Small intestine (tissue), 16 donors: ENCODE measurements at places on chromosomes 2 and 18. TPM values are rescaled to one million over a fixed set of nuclear protein-coding genes. Genes with fewer than 3 reads are reported as not detected.

The MC5R gene
- 5.0 TPM for polyA plus RNA-seq

The PNPT1 gene
- 4.7 TPM for polyA plus RNA-seq

The CNGA3 gene
- polyA plus RNA-seq: 1.5 TPM

The SP100 gene
- polyA plus RNA-seq: 53.0 TPM

The KCTD1 gene
- polyA plus RNA-seq: 5.8 TPM

The CAD gene
- polyA plus RNA-seq: 31.6 TPM

- H3K27ac ChIP-seq: no peak overlapping the region
- no peaks in the 10 kb centered on the region for H3K36me3 ChIP-seq
- no peaks in the 10 kb centered on the region for H3K4me1 ChIP-seq
- DNase-seq: no peak
- H3K27me3 ChIP-seq: no peaks in the 10 kb centered on the region
Observed at GRCh38 chr2:131835621-131836091, 308.0 kb downstream of the CCDC74A start.

- DNase-seq: no peak
- no peaks in the 10 kb centered on the region for H3K36me3 ChIP-seq
- no peak overlapping the region for H3K4me3 ChIP-seq
Observed at GRCh38 chr2:95381212-95382191, 21.0 kb upstream of the FAHD2A start.

GRCh38 chr2:39919511-39920306, 140.7 kb upstream of the THUMPD2 start:
- H3K4me1 ChIP-seq: no peaks in the 10 kb centered on the region
- no peak for DNase-seq

- H3K27me3 ChIP-seq: no peaks in the 10 kb centered on the region
- DNase-seq: no peak
- peaks cover 3% of the 10 kb centered on the region for H3K36me3 ChIP-seq
- H3K4me3 ChIP-seq: no peak overlapping the region
Observed at GRCh38 chr2:44200759-44201158, 32.1 kb downstream of the PPM1B start.

GRCh38 chr2:119766944-119767343, 7.2 kb downstream of the PTPN4 start:
- H3K27me3 ChIP-seq: no peaks in the 10 kb centered on the region
- H3K4me3 ChIP-seq: no peak overlapping the region
- no peaks in the 10 kb centered on the region for H3K4me1 ChIP-seq
- no peak for DNase-seq

GRCh38 chr2:56288838-56289580, 105.2 kb downstream of the CCDC85A start:
- no peaks in the 10 kb centered on the region for H3K36me3 ChIP-seq
- no peaks in the 10 kb centered on the region for H3K27me3 ChIP-seq
- peak; percentile 56 for DNase-seq
- no peaks in the 10 kb centered on the region for H3K4me1 ChIP-seq
- H3K4me3 ChIP-seq: no peak overlapping the region

- H3K4me1 ChIP-seq: no peaks in the 10 kb centered on the region
- H3K27ac ChIP-seq: no peak overlapping the region
- H3K27me3 ChIP-seq: no peaks in the 10 kb centered on the region
- DNase-seq: no peak
- no peak overlapping the region for H3K4me3 ChIP-seq
Observed at GRCh38 chr2:9219027-9219445, 12.4 kb downstream of the ASAP2 start.

- H3K36me3 ChIP-seq: no peaks in the 10 kb centered on the region
- no peak overlapping the region for H3K27ac ChIP-seq
- H3K4me3 ChIP-seq: no peak overlapping the region
- DNase-seq: peak; percentile 13
- H3K4me1 ChIP-seq: no peaks in the 10 kb centered on the region
- H3K27me3 ChIP-seq: no peaks in the 10 kb centered on the region
Observed at GRCh38 chr2:164560181-164560792, 61.0 kb downstream of the GRB14 start.

DNA sequence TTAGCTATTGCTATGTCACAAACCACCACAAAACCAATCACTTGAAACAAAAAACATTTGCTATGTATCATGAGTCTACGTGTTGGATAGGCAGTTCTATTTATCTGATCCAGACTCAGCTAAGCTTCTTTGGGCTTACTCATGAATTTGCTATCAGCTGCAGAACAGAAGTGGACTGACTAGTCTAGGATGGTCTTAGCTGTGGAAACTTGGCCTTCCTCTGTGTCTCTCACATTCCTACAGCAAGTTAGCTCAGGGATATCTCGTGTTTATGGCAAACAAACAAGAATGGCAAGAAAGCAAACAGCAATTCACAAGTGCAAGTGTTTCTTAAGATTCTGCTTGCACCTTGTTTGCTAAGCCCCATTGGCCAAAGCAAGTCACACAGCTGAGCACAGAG, 288.0 kb upstream of the TNP1 start:
- no peak overlapping the region for H3K27ac ChIP-seq
- DNase-seq: no peak
- no peaks in the 10 kb centered on the region for H3K27me3 ChIP-seq
- H3K4me3 ChIP-seq: no peak overlapping the region
- no peaks in the 10 kb centered on the region for H3K4me1 ChIP-seq
- no peaks in the 10 kb centered on the region for H3K36me3 ChIP-seq

- H3K36me3 ChIP-seq: peaks cover 2% of the 10 kb centered on the region
- no peaks in the 10 kb centered on the region for H3K27me3 ChIP-seq
- DNase-seq: no peak
- H3K4me3 ChIP-seq: no peak overlapping the region
- H3K27ac ChIP-seq: no peak overlapping the region
Observed at GRCh38 chr2:200975672-200976071, 12.2 kb upstream of the ORC2 start.

DNA sequence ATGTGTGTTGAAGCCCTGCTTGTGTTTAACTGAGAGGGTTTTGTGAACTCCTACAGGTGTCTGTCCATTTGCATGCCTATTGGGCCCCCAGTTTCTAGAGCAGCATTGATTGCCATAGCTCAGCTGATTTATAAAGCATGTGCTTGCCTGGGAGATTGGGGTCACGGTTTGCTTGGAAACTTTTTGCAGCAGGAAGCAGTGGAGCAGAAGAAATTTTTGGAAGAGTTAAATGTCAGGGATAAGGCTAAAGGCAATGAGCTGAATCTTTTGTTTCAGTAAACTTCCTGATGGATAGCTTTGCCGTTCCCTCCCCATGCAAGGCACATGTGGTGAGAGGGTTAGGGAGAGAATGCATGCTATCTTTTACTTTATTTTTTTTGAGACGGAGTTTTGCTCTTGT, 102.2 kb downstream of the PTPRM start:
- DNase-seq: no peak
- no peak overlapping the region for H3K27ac ChIP-seq
- H3K4me1 ChIP-seq: no peaks in the 10 kb centered on the region
- no peak overlapping the region for H3K4me3 ChIP-seq

GRCh38 chr2:215611609-215612386, 175.9 kb upstream of the FN1 start:
- no peak for DNase-seq
- H3K36me3 ChIP-seq: no peaks in the 10 kb centered on the region
- H3K27ac ChIP-seq: no peak overlapping the region
- H3K4me1 ChIP-seq: no peaks in the 10 kb centered on the region
- H3K27me3 ChIP-seq: no peaks in the 10 kb centered on the region

DNA sequence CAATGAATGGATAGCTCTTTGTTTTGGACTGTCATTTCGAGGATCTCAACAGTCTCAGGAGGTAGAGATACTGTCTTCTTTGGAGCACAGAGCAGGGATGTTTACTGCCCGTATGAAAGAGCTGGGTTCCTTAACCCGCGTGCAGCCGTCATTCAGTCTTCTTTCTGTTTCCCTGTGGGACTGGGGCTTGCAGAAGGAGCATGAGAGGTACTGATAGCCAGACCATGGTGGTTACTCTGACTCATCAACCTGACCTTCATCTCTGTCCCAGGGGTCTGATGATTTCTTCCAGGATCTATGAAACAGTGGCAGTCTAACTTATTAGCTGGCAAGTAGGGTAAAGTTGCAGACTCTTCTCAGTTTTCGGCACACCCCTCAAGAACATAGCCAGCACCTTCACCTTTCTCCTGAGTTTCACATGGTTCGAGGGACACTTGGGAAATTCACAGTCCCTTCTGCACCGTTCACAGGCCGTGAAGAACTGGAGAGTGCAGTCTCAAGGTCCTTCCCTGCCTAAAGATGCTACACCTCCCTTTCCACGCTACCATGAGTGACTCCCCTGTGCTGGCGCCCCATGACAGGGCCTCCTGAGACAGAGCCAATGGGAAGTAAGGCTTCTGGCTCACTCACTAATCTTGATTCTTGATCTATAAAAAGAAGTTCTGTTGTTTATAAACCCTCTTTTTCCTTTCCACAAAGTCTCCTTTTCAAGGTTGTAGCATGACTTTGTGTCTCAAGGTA, 226.2 kb downstream of the MC4R start:
- H3K27ac ChIP-seq: no peak overlapping the region
- H3K27me3 ChIP-seq: no peaks in the 10 kb centered on the region
- no peaks in the 10 kb centered on the region for H3K4me1 ChIP-seq
- no peaks in the 10 kb centered on the region for H3K36me3 ChIP-seq

- H3K4me3 ChIP-seq: peak overlapping the region; percentile 84
- DNase-seq: peak; percentile 84
- H3K36me3 ChIP-seq: no peaks in the 10 kb centered on the region
- H3K27ac ChIP-seq: peak overlapping the region; percentile 12
Observed at GRCh38 chr2:15561574-15562344, 625 bp upstream of the NBAS start.

GRCh38 chr2:176454893-176455815, 185.9 kb downstream of the MTX2 start:
- DNase-seq: peak; percentile 83
- no peaks in the 10 kb centered on the region for H3K27me3 ChIP-seq
- H3K27ac ChIP-seq: peak overlapping the region; percentile 72
- H3K4me3 ChIP-seq: no peak overlapping the region

DNA sequence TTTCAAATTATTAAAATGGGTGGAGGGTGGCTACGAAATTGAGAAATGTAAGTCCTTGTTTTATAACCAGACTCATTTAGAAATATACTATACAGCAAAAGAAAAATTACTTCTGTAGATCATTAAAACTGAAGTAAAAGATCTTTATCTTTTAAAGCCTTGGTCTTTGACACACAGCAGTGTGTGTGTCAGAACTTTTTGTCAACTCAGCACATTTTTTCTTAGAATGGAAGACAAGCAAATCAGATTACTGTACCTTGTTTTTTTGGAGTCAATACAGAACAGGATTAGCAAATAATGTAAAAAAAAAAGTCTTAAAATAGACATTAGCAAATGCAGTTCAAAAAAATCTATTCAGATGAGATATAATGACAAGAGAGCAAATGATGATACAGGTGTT, 49.1 kb downstream of the C2orf76 start:
- H3K27ac ChIP-seq: no peak overlapping the region
- no peaks in the 10 kb centered on the region for H3K36me3 ChIP-seq
- H3K4me3 ChIP-seq: no peak overlapping the region
- H3K27me3 ChIP-seq: no peaks in the 10 kb centered on the region

DNA sequence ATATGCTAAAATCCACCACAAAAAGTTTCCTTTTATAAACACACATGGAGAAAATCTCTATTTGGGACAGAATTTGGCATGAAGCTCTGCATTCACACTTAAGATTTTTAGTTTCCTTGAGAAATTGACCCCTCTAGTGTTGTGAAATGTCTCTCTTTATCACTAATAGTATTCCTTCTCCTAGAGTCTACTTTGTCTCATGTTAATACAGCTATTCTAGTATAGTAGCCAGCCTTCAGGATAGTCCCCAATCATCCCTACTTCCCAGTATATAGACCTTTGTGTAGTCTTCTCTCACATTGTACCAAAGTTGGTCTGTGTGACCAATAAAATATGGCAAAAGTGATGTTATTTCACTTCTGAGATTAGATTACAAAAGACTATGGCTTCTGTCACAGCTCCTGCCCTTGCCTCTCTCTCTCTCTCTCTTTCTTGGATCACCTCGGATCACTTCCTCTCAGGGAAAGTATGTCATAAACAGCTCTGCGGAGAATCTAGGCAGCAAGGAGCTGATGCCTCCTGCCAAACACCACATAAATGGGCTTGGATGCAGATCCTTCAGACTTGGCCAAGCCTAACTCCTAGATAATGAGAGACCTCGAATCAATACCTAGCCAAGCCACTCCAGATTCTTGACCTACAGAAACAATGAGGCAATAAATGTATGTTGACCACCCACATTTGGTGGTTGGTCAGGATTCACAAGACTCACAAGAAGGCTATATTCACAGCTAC, 59.7 kb upstream of the NABP1 start:
- H3K4me1 ChIP-seq: no peaks in the 10 kb centered on the region
- H3K27ac ChIP-seq: peak overlapping the region; percentile 11
- no peak for DNase-seq
- H3K4me3 ChIP-seq: no peak overlapping the region
- H3K27me3 ChIP-seq: no peaks in the 10 kb centered on the region
- no peaks in the 10 kb centered on the region for H3K36me3 ChIP-seq

GRCh38 chr2:120227111-120227991, 4.2 kb upstream of the TMEM185B start:
- H3K27ac ChIP-seq: no peak overlapping the region
- H3K27me3 ChIP-seq: no peaks in the 10 kb centered on the region
- H3K4me1 ChIP-seq: peaks cover 39% of the 10 kb centered on the region

DNA sequence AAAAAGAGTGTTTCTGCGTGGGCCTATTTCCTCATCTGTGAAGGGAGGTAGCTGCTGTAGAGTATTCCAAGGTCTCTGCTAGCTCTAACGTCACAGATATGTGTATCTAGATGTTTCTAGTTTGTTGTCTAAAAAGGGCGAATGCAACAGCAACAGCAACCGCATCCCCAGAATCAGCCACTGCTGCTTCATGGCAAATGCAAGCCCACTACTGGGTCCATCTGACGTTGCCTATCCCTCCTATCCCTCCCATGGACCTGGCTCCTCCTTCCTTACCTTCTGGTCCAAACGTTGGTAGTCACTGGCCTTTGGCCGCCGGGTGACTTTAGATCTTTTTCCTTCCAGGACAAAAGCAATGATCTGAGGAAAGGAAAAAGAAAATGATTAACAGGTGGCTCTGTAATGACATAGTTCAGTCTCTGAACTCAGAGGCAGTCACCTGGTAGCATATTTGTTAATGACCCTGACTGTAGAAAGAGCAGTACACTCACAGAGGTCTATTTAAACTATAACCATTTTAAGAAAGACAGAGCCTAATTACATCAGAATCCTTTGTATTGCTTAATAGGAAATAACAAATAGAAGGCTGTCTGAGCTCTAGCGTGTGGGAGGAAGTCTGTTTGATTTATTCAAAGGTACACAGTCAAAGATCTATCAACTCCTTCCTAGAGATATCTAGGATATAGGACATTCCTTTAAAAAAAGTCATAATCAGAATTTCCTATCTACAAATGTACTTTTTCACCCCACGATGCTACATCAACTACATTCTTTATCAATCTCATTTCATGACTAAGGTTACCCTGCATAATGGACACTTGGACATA, 2.9 kb downstream of the TGOLN2 start:
- peak; percentile 94 for DNase-seq
- no peaks in the 10 kb centered on the region for H3K27me3 ChIP-seq
- H3K4me1 ChIP-seq: peaks cover 15% of the 10 kb centered on the region
- H3K4me3 ChIP-seq: peak overlapping the region; percentile 89

DNA sequence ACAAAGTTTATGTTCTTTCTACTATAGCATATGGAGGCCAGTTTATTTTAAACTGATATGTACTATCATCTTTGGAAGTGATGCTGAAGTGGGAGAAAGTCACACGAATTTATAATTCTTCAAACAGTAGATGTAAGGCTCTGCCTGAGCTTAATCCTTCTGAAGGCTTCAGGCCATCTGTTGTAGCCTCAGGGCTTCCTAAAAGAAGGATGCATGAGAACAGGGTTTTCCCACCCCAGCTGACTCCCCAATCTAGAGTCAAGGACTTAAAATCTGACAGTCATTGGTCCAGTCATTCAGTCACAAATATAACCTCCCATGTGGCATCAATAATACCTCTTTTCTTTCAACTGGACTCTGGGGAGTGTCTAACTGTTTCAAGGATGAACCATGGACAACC, 330.5 kb downstream of the KCNS3 start:
- H3K4me3 ChIP-seq: no peak overlapping the region
- H3K27ac ChIP-seq: no peak overlapping the region
- no peaks in the 10 kb centered on the region for H3K27me3 ChIP-seq
- no peaks in the 10 kb centered on the region for H3K36me3 ChIP-seq
- DNase-seq: no peak
- H3K4me1 ChIP-seq: no peaks in the 10 kb centered on the region
